Uterine smooth muscle cell (primary cell): ENCODE measurements at places on chromosomes 7 and 10. TPM values are rescaled to one million over a fixed set of nuclear protein-coding genes. Genes with fewer than 3 reads are reported as not detected.

CALML3 gene
- total RNA-seq: not detected in 2 replicates

SSC4D gene
- 0.55 and 0.75 TPM in 2 replicates for total RNA-seq

SHH gene
- not detected in 2 replicates for total RNA-seq

MAT1A gene
- not detected in 2 replicates for total RNA-seq

FGL2 gene
- total RNA-seq: under 0.01 and 0.22 TPM in 2 replicates

GJC3 gene
- not detected in 2 replicates for total RNA-seq

SPDYE9 gene
- not detected in 2 replicates for total RNA-seq

SFMBT2 gene
- total RNA-seq: 3.5 and 4.1 TPM in 2 replicates

COL1A2 gene
- total RNA-seq: 1,878 and 5,796 TPM in 2 replicates

NPC1L1 gene
- total RNA-seq: under 0.01 and 0.12 TPM in 2 replicates

OR2A1 gene
- not detected in 2 replicates for total RNA-seq

ADIRF gene
- total RNA-seq: 36.3 and 73.0 TPM in 2 replicates
